ENCODE measurements at places on chromosomes 2 and 18.

DNA sequence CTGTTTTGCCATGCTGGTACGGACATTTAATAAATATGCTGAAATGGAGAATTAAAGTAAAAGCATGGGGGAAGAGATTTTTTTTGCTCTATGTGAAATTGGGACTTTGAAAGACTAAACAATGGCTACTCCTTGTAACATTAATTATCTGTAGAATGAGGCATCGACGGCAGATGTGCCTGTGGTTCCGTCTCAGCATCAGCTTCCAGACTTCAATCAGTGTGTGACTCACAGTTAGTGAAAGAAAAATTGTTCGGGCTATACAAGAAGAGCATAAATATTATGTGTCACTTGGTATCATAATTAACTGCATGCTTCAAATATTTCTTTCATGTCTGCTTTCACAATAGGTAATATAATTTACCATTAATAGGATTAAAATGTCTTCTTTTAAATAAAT, 117.0 kb upstream of the SMIM21 start:
- no peak for DNase-seq
- H3K4me3 ChIP-seq = no peak overlapping the region
- no peaks in the 10 kb centered on the region for H3K36me3 ChIP-seq
- H3K4me1 ChIP-seq = no peaks in the 10 kb centered on the region

DNA sequence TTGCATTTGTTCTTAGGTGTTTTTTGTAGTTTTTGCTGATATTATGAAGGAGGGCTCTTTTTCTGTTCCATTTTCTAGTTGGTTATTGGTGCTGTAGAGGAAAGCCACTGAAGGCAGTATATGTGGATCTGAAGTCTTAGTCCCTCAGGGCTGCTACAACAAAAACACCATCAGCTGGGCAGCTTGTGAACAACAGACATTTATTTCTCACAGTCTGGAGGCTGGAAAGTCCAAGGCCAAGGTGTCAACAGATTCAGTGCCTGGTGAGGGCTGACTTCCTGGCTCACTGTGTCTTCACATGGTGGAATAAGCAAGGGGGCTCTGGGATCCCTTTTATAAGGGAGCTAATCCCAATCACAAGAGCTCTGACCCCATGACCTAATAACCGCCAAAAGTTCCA, 31.4 kb upstream of the HDAC4 start:
- H3K4me1 ChIP-seq = no peaks in the 10 kb centered on the region
- no peaks in the 10 kb centered on the region for H3K36me3 ChIP-seq
- no peak for DNase-seq
- H3K27me3 ChIP-seq = no peaks in the 10 kb centered on the region
- no peak overlapping the region for H3K4me3 ChIP-seq

- no peak overlapping the region for H3K27ac ChIP-seq
- DNase-seq = no peak
- H3K4me3 ChIP-seq = no peak overlapping the region
- no peaks in the 10 kb centered on the region for H3K36me3 ChIP-seq
- no peaks in the 10 kb centered on the region for H3K4me1 ChIP-seq
- no peaks in the 10 kb centered on the region for H3K27me3 ChIP-seq
These were observed 144.8 kb upstream of the TNP1 start for GRCh38 chr2:217004656-217005055.

DNA sequence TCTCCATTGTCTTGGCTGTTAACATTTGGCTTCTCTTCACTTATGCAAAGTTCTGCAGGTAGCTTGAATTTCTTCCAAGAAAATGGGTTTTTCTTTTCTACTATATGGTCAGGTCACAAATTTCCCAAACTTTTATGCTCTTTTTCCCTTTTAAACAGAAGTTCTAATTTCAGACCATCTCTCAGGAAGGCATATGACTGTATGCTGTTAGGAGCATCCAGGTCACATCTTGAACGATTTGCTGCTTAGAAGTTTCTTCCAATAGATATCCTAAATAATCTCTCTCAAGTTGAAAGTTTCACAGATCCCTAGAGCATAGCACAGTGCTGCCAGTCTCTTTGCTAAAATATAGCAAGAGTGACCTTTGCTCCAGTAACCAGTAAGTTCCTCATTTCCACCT, 932.5 kb downstream of the DPP10 start:
- H3K36me3 ChIP-seq = no peaks in the 10 kb centered on the region
- no peak for DNase-seq
- H3K4me3 ChIP-seq = no peak overlapping the region
- no peak overlapping the region for H3K27ac ChIP-seq

- no peaks in the 10 kb centered on the region for H3K4me1 ChIP-seq
- H3K4me3 ChIP-seq = no peak overlapping the region
- H3K36me3 ChIP-seq = peaks cover 27% of the 10 kb centered on the region
- H3K27ac ChIP-seq = peak overlapping the region; percentile 80
- H3K27me3 ChIP-seq = no peaks in the 10 kb centered on the region
These were observed 20.7 kb downstream of the SFT2D3 start for GRCh38 chr2:127721978-127722355.

DNA sequence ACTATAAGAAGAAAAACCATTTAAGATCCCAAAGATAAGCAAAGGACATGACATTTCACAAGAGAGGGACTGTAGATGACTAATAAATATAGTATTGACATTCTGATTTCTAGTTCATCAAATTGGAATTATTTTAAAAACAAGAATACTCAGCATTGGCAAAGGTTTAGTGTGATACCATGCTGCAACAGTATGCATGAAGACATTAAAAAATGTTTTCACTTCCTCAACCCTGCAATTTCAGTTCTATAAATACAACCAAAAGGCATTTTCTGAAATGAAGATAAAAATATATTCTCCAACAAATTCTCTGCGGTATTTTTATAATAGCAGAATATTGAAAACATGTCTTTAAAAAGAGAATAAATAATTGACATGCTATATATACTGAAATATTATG, 2.1 kb downstream of the C2orf81 start:
- no peaks in the 10 kb centered on the region for H3K36me3 ChIP-seq
- DNase-seq = no peak
- H3K4me3 ChIP-seq = no peak overlapping the region

Data from lung (tissue), 17 donors.